ENCODE measurements at places on chromosomes 11 and 22.

DNA sequence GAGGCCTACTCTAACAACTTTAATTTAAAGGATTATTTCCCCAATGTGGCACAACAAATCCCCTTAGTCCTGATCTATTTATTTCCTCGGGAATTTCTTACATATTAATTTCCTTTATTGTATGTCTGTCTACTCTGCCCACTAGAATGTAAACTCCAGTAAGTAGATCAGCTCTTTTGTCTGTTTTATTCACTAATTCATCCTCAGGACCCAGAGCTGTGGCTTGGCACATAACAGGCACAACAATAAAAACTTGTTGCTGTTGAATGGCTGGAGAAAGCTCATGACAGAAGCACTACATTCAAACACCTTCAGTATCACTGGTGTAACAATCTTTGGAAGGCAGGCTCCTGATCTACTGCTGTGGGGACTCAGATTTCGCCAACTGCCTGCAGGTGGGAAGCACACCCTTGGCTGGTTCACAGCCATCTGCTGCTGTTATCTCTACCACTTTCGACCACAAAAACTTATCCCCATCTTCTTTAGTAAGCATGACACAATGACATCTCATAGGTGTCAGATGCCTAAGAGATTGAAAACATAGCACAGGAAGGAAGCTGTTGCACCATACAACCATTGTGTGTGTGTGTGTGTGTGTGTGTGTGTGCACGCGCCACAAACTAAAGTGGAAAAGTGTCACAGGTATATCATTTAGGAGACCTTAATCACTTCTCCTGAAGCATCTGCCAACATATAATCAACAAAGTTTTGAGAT lies 11.9 kb downstream of the HIRA start:
- peak; percentile 41 for DNase-seq

DNA sequence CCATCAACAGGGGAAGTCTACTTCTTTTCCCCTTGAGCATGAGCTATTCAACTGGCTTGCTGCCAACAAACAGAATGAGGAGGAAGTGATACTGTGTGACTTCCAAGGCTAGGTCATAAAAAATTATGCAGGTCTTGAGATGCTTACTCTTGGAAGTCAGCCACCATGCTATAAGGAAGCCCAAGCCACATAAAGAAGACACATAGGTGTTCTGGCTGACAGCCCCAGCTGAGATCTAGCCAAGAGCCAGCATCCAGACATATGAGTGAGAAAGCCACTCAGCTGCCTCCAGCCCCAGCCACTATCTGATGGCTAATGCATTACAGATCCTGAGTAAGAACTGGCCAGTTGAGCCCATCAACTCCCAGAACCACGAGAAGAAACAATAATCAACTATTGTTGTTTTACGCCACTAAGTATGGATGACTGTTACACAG lies 31.0 kb upstream of the PPP2R1B start:
- no peak for DNase-seq

GRCh38 chr11:125768336-125769046 lies 10.1 kb downstream of the PATE2 start:
- DNase-seq = no peak

- DNase-seq = no peak
These were observed 49.8 kb upstream of the PLET1 start for GRCh38 chr11:112310419-112310818.

DNA sequence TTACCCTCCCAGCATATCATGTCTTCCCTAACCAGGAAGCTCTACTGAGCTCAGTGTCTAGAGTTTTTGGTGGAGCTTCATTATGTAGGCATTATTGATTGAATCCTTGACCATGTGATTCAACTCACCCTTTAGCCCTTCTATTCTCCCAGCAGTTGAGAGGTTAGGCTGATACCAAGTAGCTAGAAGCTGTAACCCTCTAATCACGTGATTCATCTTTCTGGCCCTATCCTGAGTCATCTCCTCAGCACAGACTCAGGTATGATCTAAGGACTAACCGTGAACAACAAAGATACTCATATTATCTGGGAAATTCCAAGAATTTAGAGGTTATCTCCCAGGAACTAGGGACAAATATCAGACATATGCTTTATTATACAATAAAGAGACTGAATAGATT lies 625.5 kb downstream of the JRKL start:
- no peak for DNase-seq

DNA sequence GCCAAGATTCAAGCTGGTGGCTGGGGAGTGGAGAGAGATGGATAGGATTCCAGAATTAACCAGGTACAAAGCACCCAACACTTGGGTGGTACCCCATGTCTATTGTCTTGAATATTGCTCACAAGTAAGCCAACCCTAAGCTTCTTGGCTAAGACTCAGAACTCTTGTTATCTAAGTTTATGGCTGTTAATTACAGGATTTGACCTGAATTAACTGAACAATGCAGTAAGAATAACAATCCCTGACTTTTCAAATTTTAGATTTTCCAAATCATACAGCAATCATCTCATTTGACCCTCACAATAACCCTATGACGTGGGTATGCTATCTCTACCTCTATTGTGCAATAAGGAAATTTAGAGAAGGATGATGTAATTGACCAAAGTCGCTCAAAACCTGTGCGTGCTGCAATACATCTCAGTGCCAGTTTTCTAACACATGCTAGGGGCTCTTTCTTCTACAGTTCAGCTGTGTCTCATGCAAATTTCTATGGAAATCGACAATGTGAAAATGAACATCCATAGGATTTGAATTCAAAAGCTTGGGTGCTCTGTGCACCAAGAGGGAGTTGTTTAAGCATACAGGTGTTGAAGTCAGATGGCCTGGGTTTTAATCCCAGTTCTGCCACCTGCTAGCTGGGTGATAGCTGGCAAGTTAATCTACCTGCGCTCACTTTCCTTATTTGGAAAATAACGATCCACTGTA lies 40.1 kb upstream of the APLNR start:
- no peak for DNase-seq

GRCh38 chr11:47917599-47918369 lies 62.6 kb upstream of the PTPRJ start:
- no peak for DNase-seq

- DNase-seq = no peak
These were observed 19.5 kb upstream of the TCF20 start for GRCh38 chr22:42289671-42290541.

GRCh38 chr22:29105468-29105867 lies 32.6 kb downstream of the KREMEN1 start:
- DNase-seq = no peak

DNA sequence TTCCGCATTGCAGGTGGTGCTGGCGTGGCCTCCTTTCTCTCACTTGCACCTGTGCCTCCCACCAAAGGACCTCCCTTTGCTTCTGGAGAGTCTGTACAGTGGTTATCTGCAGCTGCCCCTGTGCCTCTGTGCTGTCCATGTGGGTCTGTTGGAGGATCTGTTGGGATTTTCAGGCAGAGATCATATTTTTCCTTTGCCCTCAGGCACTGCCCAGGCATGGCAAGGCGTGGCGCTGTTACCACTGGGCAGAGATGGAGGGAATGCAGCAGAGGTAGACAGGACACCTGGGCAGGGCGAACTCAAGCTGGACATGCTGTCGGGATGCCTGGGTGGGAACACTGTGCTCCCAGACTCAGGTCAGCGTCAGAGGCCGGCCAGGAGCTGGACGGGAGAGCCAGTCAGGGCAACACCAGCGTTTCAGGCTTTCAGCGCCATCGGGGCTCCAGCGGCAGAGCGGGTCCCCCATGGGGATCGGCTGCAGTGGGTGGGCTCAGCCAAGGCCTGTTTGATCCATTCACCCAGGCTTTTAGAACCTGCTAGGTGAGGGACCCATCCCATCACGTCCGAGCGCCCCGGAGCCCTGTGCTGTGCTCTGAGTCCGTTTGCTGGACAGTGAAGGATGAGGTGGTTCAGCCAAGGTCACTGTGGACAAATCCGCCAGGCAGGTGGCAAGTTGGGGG lies 718.9 kb downstream of the BRD1 start:
- DNase-seq = no peak

GRCh38 chr22:21641417-21641788 lies 699 bp upstream of the SDF2L1 start:
- DNase-seq = no peak

DNA sequence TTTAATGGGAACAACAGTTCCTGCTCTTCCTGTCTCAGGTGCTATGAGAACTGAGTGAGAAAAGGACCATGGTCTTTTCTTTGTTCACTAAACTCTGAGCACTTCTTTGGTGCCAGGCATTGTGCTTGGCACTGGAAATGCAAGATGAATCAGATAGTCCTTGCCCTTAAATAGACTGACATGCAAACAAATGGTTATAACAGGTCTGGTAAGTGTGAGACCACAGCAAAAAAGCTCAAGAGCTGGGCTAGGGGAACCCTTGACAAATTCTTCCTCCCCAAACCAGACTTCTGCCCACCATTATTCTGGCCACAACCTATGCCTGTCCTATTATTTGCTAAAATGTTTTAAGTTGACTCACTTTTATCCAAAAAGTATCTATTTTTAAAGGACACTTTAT lies 5.1 kb downstream of the SLC43A3 start:
- DNase-seq = no peak

DNA sequence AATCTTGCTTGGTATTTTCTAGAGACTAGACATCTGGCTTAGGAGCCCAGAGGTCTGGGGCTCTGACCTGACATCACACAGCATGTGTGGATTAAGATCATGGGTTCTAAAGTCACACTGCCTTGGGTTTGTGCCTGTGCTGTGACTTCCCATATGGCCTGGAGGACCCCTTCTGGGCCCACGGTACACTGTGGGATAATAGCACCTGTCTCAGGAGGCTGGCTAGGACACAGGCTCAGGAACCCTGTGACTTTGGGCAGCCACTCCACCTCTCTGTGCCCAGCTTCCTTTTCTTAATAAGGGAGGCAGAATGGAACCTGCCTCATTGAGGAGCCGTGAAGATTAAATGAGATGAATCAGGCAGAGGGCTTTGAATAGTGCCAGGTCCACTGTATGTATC lies 99.2 kb upstream of the B3GAT1 start:
- DNase-seq = no peak

DNA sequence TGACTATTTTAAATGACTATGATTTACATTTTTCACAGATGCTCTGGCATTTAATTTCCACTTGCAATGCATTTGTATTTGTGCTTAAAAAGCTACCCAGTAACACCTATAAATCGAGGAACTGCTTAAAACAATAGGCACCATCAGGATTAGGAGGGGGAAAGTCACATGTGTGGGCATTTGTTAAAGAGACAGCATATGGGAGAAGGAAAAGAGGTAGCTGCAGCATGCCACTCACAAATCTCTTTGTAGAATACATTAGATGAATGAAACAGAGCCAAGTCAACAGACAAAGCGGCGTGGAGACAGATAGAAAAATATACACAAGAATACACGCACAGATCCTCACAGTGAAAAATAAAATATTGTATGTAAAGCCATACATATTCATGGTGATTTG lies 228.0 kb downstream of the CADM1 start:
- DNase-seq = no peak

DNA sequence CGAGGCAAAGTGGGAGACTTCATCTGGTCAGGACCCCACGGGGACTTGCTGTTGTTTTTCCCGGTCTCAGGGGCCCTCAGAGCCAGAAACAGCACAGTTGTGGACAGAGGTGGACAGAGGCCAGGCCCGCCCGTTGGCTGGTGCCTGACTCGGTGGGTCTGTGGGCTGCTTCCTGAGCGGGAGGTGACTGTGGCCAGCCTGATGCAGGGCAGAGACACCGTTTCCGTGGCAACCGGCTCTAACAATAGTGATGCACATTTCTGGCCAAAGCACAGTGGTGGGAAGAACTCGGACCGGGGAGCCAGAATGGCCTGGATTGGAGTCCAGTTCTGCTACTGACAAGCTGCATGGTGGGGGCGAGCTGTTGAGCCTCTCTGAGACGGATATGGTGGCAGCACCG lies 58.7 kb upstream of the ATXN10 start:
- DNase-seq = no peak

DNA sequence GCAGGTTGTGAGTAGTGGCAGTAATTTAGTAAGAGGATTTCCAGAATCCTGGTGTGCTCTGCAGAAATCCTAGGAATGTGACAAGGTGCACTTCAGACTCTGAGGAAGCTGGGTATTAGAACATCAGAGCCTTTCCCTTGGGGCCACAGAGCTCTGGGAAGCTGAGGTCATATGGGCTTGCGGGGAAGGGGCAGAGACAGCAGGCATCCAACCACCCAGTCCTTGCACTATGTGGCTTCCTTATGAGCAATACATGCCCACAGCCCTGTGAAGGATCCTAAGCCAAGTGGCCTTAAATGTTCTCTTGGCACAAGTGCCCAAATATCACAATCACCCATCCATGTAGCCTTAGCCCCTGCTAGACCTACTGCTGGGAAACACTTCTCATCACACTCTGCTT lies 46.2 kb downstream of the P4HA3 start:
- no peak for DNase-seq

DNA sequence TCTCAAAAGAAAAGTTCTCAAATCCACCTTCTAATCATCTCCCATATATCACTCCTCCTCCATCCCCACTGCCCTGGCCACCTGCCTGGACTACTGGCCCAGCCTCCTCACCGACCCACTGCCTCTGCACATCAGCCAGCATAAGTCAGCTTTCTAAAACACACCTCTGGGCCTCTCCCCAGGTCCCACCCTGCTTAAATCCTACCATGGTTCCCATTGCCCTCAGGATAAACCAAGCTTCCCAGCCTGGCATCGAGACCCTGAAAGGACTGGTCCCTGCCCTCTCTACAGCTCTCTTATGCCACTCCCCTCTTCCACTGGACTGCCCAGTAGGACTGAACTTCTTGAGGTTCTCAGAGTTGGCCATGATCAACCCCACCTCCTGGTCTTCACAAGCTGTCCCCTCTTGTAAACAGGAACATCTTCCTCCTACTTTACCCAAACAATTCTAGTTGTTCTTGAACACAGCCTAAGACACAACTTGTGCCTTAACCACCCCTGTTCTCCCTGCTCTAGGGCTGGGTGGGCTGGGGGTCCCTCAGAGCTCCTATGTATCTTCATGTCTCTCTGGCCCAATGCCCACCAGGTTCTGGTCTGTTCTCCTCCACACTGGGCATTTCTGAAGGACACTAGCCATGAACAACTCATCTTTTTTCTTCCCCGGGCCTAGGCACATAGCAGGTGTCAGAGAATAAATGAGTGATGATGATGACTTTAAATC lies 12.6 kb upstream of the P2RY6 start:
- DNase-seq = no peak

- no peak for DNase-seq
These were observed 70.6 kb upstream of the SPON1 start for GRCh38 chr11:13891911-13892310.
